Right atrium auricular region (tissue), 2 donors: ENCODE measurements at places on chromosomes 1 and 21. TPM values are rescaled to one million over a fixed set of nuclear protein-coding genes. Genes with fewer than 3 reads are reported as not detected.
A peak's percentile ranks its signal among the peaks of the same experiment; 100 is the strongest.

DNA sequence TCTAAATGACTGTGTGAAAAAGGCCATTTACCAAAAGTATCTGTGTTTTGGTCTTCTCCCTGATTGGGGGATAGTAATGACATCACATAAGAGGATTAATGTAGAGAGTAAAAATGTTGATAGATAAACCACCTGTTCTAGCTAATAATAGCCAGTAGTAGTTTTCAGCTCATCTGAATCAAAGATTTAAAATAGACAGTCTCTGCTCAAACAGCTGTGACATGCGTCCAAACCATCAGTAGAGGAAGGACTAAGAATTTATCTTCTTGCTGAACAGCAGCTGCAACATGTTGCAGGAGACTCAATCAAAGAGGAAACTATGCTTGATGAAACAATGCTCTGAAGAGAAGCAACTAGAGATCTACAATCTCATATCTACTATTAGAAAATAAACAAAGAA, 21.4 kb downstream of the TMPRSS15 start:
- H3K27me3 ChIP-seq, result no peaks in the 10 kb centered on the region
- no peaks in the 10 kb centered on the region for H3K4me1 ChIP-seq
- no peak overlapping the region for H3K27ac ChIP-seq
- no peak for DNase-seq
- H3K36me3 ChIP-seq, result no peaks in the 10 kb centered on the region

DNA sequence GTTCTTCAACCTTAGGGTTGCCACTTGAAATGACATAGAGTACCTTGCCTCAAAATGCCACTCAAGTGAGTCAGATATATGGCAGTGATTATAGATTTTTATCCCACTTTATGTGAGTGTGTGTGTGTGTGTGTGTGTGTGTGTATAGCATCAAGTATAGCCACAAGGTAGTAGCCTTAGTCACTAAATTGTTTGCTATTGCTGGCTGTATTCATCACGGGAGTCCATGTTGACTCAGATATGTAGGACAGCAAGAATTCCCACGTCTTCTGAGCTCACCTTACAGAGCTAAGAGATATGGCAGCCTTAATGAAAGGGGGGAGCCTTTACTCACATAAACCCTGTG, 9.3 kb downstream of the ETS2 start:
- H3K4me3 ChIP-seq, result no peak overlapping the region
- H3K4me1 ChIP-seq, result no peaks in the 10 kb centered on the region
- DNase-seq, result no peak
- H3K36me3 ChIP-seq, result peaks cover 91% of the 10 kb centered on the region
- H3K27ac ChIP-seq, result peak overlapping the region; percentile 33
- H3K27me3 ChIP-seq, result no peaks in the 10 kb centered on the region

DNA sequence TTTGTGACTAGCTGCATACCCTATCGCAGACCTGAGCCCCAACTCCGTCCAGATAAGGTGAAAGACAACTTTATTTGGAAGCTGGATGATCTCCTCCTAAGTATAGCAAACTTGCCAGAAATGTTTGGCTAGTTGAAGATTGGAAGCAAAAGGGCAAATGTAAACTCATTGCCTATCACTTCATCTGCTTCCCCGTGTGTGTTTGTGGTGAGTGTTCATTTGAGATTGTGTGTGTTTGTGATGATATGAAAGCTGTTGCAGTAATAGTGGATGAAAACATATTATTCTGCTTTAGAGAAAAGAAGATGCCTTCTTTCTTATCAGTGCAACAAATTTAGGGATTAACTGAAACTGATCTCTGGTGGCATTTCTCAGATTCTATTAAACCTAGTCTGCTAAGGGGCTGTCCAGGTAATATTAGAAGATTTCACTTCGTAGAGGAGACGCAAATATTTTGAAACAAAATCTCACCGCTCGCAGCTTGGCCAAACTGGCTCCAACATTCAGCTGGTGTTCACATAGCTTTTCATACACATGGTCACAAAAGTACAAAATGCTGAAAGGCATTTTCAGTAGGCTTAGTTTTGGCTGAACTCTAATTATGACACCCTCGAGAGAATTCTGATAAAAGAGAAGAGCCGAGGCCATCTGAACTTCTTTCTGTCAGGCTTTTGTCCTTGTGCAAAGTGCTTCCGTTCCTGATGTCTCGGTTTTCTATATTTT, 1.1 kb downstream of the TBX19 start:
- DNase-seq, result no peak
- H3K4me3 ChIP-seq, result no peak overlapping the region
- no peak overlapping the region for H3K27ac ChIP-seq
- no peaks in the 10 kb centered on the region for H3K36me3 ChIP-seq
- H3K27me3 ChIP-seq, result no peaks in the 10 kb centered on the region

DNA sequence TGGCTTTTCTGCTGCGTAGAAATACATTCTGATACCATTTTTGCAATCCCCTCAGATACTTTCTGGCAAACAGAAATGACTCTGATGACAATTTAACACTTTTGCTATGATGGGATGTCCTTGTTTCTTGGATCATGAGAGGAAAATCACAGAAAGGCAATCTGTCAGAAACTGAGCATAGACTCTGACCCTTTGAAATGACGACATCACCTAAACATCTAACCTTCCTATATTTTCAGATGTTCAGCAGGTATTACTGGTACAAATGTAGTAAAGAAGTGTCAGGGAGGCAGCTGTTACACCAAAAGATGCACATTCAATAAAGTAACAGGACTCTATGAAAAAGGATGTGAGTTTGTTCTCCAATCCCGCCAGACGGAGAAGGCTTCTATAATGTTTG, 13.2 kb downstream of the CLCA1 start:
- no peaks in the 10 kb centered on the region for H3K36me3 ChIP-seq
- H3K4me3 ChIP-seq, result no peak overlapping the region
- H3K27ac ChIP-seq, result no peak overlapping the region
- DNase-seq, result no peak

- H3K4me3 ChIP-seq, result no peak overlapping the region
- no peaks in the 10 kb centered on the region for H3K27me3 ChIP-seq
- no peaks in the 10 kb centered on the region for H3K36me3 ChIP-seq
- no peak overlapping the region for H3K27ac ChIP-seq
- H3K4me1 ChIP-seq, result no peaks in the 10 kb centered on the region
Observed at GRCh38 chr1:208339911-208340310, 95.7 kb upstream of the PLXNA2 start.

DNA sequence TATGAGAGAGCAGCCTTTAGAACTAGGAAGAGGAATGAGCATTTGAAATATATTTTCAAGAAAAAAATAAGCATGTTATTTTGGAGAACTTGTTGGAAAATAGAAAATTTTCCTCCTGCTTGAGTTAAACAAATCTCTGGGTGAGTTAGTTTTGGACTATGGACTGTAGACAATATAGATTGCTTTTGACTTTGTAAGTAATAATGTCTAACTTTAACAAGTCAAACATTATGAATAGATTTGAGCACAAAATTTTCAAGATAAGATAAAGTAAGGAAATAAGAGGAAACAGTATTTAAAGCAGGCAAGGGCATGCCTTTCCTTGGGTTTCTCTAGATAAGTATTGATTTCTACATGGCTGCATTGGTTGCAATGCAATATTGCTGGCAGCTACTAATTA, 360.8 kb downstream of the LMO4 start:
- no peak overlapping the region for H3K27ac ChIP-seq
- DNase-seq, result no peak
- H3K27me3 ChIP-seq, result no peaks in the 10 kb centered on the region
- H3K4me1 ChIP-seq, result no peaks in the 10 kb centered on the region
- H3K4me3 ChIP-seq, result no peak overlapping the region
- no peaks in the 10 kb centered on the region for H3K36me3 ChIP-seq

The BTBD8 gene
- total RNA-seq, result 4.2 TPM

The FAM72D gene
- total RNA-seq, result not detected

The DNAJC6 gene
- 24.6 TPM for total RNA-seq
